GM23248 (cell line): ENCODE measurements at places on chromosomes 7 and 10.

- DNase-seq = no peak
Measured at GRCh38 chr7:158160199-158160598, 427.4 kb downstream of the PTPRN2 start.

- DNase-seq = peak; percentile 40
Measured at GRCh38 chr10:52031771-52032170, 282.3 kb upstream of the DKK1 start.

DNA sequence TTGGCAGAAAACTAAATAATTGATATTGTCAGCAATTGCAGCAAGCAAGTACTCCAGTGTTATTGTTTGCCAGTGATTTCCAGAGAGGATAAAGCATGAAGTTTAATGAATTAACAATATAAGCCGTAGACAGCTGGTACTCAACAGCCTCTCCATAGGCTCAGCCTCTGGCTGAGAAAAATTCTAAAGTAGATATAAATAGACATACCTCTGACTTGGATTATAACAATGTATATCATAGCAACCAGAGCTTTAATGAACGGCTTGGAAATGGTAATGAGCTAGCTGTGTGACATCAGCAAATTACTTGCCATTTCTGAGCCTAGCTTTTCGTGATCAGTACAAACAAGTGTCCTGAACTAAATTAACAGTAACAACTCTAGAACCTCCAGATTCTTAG, 1055.4 kb upstream of the AUTS2 start:
- DNase-seq = no peak

DNA sequence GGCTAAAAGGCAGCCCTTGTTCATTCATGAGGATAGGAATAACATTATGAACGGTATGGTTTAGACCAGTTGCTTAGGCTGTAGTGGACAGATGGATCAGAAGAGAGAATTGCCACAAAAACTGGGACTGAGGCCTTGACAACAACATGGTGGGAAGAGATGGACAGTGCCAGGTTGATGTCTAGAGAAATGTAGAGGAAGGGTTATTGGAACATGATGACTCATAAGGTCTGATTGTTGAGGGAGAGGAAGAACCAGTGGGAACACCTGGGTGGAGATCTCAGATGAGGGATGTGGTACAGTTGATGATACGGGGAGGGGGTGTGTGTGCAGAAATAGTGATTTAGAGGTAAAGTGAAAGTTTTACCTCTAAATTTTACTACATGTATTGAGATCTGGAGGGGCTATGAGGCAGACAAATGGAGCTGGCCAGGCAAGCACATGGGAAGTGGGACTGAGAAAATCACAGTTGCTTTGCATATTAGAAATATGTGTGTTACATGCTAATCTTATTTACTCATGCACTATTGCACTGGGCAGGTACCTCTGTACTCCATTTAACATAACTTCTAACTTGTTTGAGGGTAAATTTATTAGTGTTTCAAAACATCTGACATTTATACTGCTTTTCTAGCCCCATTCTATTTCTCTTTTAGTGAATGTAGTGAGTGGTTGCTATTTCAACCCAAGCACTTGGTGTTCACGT, 65.6 kb downstream of the PLCE1 start:
- no peak for DNase-seq
